ENCODE measurements at places on chromosomes 2 and 18.

GRCh38 chr2:222810044-222810443 is 50.8 kb upstream of the ACSL3 start:
- DNase-seq: no peak

DNA sequence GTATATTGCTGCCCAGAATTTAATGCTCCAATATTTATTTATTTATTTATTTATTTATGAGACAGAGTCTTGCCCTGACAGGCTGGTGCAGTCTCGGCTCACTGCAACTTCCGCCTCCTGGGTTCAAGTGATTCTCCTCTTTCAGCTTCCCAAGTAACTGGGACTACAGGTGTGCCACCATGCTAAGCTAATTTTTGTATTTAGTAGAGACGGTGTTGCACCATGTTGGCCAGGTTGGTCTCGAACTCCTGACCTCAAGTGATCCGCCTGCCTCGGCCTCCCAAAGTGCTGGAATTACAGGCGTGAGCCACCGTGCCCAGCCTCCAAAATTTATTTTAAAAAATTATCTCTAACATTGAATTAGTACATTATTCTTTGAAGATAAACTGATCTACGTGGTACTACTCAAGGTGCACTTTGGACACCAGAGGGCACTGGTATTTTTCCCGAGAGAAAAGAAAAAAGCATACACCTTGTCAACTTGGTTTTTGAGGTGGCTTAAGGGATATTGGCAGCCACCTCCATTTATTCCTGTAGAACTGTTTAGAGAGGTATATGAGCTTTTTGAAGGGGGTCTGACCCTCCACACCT is 1.4 kb upstream of the IDH1 start:
- no peak for DNase-seq

DNA sequence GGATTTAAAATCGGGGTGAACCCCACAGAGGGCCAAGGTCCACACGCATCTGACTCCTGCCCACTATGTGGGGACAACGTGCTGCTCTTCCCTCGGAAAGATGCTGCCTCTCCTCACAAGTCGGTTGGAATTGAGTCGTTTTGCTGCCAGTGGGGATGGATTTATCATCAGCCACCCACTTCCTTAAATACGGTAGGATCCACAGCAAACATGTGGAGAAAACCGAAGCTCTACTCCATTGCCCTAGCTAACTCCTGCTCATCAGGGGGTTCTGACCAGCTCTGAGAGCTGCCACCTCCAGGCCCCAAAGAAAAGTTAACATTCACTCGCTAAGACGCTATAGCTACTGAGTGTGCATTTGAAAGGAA is 80.9 kb downstream of the CHRNA1 start:
- DNase-seq: no peak

GRCh38 chr2:197759013-197759412 is 26.1 kb downstream of the BOLL start:
- DNase-seq: no peak

DNA sequence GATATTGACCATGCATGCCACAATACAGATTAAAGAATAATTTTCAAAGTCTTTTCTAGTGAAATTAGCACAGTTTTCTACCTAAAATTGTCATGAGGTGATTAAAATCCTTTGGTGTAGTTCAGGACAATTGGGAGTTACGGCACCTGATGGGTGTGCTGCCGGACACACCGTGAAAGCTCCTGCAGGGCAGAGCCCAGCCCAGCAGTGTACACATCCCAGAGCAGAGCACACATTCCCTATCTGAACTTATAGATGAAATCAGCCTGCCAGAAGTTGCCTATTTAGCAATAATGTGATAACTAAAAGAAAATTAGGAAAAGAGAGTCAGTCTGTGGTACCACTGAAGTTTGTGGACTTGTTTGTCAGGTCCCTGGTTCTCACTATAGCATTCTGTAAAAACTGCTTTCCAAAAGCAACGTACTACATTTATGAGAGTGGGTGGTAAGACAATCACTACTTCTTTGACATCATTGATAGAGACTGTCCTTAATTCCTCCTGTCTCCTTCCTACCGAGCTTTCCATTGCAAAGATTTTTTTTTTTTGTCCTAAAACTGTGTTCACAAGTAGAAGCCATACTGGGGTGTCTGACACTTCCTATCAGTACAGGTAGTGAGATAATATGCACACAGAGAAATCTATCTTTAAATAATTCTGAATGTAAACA is 3.4 kb downstream of the CYTIP start:
- no peak for DNase-seq

DNA sequence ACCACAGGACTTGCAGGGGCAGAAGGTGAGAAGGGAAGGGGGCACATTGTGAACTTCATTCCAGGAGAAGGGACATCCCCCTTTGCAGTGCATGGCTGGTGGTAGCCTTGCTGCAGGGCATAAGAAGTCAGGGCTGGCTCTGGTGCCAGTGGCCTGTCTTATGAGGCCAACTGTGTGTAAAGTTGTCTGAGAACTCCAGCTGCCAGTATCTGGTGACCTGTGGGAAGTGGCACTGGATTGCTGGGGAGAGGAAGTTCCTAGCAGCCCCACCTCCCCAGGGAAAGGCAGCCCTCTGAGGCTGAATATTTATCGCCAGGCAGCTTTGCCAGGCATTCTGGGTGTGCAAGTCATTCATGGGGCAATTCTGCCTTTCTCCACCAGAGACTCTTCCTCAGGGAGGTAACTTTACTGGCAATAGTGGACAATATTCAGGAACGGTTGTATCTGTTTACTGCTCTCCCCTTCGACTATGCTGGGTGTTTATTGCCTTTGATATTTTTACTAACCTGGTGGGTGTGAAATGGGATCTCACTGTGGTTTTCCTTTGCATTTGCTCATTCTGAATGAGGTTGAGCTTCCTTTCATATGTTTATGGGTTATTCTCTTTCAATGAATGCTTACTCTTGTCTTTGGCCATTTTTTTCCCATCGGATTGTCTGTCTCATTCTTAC is 12.3 kb downstream of the TRPM8 start:
- DNase-seq: no peak

GRCh38 chr2:200253639-200254038 is 52.9 kb upstream of the SPATS2L start:
- DNase-seq: no peak

- no peak for DNase-seq
These were observed 9.4 kb downstream of the KHK start for GRCh38 chr2:27095745-27096651.

- DNase-seq: no peak
These were observed 120.3 kb downstream of the FAM161A start for GRCh38 chr2:61733563-61733962.

GRCh38 chr18:62577765-62578164 is 54.9 kb downstream of the ZCCHC2 start:
- no peak for DNase-seq

DNA sequence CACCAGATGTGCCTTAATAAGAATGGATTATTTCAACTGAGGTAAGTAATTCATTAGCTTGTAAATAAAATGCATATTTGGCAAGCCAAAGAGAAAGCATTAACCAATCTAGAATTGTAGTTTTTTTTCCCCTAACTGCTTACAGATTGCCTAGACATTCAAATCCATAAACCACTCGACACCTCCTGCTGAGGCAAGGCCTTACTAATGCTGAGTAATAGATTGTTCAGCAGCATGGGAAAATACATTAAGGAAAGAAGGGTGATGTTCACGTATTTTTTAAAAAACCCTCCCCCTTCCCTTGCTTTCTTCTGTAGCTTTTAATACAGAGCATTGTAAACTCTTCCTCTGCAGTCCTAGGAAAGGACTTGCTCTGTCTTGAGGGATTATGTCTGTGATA is 17.0 kb upstream of the LINC00305 start:
- DNase-seq: no peak

GRCh38 chr2:179817181-179817841 is 44.1 kb downstream of the ZNF385B start:
- DNase-seq: no peak

All from NCI-H2107 (cell line).